Renal cortical epithelial cell (primary cell): ENCODE measurements at places on chromosomes 6 and 20. TPM values are rescaled to one million over a fixed set of nuclear protein-coding genes. Genes with fewer than 3 reads are reported as not detected.

- DNase-seq = peak; percentile 63
Measured at GRCh38 chr6:142222022-142222421, 75.0 kb downstream of the VTA1 start.

The BANF2 gene
- total RNA-seq = not detected in 2 replicates

DNA sequence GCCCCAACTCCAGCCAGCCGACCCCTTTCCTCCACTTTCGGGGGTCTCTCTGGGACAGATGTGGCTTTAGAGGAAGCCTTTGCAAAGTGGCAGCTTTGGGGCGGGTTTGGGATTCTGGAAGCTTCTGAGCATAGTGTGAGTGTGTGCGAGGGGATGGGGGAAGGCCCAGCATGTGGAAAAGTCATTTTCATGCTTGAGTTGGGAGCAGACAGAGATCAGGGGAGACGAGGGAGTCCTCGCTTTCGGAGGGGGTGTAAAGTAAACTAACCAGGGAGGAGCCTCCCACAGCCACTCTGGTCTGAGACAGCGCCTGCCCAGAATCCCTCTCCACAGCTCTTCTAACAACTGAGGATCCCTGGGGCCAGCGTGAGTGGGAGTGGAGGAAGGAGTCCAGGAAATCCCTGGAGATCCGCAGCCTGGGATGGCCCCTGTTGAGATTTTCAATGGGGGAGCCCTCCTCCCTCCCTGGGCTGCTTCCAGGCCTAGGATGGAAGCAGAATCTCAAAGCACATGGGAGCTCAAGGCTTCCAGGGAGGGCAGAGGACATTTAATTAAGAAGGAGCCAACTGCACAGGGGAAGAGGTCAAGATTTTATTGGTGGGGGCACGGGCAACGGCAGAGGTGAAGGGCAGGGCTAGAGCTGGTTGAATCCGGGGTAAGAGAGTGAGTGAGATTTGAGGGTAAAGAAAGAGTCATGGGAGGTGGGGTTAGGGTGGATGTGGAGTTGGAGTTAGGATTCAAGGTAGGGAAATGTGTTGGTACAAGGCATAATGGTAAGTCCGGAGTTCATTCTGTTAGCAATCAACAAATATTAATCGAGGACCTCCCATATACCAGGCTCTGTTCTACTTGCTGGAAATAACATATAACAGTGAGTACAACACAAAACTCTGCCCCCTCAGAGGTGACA, 102.3 kb upstream of the FOXP4 start:
- no peak for DNase-seq

The OR2B6 gene
- total RNA-seq = not detected in 2 replicates

DNA sequence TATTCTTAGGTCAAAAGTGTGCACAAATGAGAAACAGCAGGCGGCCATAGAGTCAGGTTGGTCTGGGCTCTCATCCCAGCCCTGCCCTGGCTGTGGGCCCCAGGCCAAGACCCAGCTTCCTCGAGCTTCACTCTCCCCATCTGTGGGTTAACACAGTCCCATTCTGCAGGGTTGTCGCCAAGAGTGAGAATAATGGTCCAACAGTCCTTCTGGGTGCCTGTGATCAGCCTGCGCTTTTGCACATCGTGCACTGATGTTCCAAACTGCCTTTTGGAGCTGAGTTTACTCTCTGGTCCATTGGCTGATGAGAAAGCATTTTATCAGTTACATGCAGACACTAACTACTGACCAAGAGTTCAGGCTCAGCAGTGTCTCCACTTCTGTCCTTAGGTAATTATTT, 82.6 kb downstream of the INSM1 start:
- no peak for DNase-seq

DNA sequence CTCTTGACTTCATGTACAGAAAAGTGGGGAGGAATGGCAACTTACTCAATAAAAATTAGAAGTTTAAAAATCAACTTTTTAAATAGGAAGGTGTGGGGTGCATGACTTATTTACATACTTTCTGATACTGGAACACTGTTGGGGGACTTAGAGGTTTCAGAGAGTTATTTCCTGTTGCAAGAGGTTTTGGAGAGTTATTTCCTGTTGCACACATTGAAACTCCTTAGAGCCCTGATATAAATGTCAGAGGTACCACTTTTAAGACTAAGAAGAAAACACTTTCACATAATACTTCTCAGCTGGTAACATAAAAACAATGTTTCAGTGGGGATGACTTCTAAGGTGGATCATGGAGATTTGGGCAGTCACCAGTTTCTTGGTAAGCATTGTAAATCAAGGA, 579.9 kb downstream of the MMUT start:
- no peak for DNase-seq

DNA sequence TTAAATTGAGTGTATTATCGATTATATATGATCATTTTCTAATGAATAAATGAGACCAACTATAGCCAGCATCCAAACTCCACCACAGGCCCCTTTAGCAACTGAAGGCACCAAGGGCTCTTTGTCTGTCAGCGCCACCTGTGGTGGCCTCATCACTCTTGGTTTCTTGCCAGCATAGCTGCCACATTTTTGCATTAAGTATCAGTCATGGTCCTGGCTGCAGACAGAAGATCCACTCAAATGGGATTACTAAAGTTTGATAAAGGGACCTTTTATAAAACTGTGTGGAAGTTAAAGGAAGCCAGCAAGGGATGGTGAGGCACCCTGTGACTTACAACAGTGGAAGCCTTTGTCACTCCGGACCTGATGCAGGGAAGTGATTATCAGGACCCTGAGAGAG, 162.9 kb downstream of the C6orf118 start:
- no peak for DNase-seq

DNA sequence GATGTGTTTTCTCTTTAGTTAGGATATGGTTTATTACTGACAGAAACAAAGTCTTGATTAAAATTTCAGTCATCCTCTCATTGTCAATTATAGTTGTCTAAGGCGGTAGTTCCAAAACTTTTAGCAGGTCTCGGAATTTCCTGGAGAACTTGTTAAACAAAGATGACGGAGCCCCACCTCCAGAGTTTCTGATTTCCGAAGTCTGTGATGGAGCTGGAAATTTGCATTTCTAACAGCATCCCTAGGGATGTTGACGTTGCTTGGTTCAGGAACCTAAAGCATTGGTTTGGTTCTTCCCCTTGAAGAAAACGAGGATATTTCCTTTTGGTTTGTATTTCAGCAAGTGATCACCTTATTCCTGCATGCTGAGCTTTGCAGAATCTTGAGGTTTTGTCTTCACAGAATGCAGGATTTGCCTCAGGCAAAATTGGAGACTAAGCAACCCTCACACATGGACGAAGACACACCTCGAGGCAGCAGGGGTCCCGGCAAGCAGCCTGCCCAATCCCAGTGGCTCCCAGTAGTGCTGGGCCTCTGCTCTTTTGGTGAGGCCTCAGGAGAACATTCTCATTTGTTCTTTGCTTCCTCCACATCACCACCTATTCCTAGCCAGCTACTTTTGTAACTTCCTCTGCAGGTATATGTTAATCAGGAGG, 187.1 kb upstream of the PHACTR1 start:
- DNase-seq = no peak

- DNase-seq = no peak
Measured at GRCh38 chr6:133254552-133255228, 13.5 kb downstream of the EYA4 start.

DNA sequence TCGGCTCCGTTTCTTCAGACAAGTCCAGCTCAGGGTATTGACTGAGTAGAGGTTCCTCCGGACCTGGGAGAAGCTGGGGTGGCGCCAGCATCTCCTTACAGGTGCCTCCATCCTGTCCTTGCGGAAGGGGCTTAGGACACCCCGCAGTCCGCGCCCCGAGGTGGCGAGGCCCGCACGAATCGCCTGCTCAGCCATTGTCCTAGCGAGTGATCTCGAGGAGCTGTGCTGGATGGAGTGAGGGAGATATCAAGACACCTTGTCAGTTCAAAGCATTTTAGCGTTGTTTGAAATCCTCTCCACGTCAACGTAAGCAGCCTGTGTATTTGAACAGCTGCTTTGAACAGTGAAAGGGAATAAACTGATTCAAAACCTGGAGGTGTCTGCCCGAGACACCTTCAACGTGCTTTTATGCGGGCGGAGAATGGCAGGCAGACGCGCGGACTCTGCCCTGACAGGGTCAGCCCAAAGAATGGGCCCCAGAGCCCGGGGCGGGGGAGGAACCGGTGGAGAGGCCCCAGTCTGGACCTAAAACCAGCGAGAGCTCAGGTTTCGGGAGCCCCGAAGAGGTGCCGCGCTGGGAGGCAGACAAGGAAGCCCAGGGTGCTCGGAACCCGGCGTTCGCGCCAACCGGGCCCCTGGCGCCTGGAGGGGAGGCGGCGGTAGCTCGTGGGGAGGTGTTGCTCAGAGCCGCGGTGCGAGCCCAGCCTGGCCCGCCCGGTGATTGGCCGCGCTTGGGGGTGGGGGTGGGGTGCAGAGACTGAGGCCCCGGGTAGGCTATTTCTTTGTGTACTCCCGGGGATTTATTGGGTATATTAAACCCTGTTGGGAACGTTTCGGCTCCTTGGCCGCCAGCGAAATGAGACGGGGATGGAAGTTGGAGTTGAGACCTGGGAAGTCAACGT, 3.1 kb upstream of the POU3F2 start:
- DNase-seq = no peak

DNA sequence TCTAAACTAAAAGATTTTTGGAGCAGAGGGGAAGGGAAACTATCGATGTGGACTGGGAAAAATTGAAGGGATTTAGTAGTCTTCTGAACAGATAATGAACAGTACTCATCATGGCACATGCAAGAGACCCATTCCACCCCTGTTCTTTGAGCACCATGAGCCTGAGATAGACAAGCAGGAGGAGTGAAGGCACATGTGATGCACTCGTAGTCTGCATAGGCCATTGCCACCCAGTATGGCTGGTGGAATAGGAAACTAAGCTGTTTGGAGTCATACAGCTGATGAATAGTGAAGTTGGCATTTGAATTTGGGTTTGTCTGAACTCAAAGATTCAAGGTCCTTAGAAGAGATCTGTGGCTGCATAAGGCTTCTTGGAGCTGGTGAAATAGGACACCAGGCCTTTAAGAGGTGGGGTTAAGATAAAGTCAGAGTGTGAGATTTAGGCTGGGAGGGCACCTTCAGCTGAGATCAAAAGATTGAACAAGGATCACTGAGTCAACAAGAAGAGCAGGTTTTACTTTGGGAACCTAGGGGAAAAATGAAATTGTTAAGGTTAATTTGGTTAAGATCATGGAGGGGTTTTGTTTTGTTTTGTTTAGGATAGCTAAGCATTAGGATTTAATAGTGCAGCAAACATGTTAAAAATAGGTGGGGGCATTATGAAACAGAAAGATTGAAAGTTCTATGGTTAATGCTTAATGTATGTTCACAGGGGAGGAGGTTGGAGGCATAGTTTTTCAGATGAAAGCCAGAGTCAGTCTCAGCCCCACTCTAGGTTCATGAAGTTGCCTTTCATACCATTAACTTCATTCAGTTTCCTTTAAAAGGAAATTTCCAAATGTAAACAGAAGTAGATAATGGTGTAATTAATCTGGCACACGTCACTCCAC, 148.8 kb downstream of the ARID1B start:
- DNase-seq = peak; percentile 10

DNA sequence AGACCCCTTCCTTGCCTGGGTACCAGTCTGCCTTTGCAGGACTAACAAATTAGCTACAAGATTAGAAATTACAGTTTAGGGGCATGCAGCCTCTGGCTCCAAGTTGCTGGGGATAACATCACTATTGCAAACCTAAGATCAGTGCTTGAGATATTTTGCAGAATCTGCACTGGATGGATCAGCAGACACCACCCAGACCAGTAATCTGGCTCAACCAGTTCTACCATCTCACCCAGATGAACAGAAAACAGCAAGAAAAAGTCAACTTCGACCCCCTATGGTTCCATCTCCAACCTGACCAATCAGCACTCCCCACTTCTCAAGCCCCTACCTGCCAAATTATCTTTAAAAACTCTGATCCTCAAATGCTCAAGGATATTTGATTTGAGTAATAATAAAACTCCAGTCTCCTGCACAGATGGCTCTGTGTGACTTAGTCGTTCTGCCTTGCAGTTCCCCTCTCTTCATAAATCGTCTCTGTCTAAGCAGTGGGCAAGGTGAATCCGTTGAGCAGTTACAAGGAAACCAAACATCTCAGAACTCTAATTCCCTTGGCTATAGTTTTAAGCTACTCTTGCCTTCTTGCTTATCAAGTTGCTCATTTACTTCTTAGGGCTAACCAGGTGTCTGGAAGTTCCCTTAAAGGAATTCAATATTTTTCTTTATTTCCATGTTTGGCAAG, 16.1 kb upstream of the LMBRD1 start:
- DNase-seq = no peak

The ASIP gene
- not detected in 2 replicates for total RNA-seq

GRCh38 chr6:91483415-91484105, 896.7 kb upstream of the MAP3K7 start:
- no peak for DNase-seq

DNA sequence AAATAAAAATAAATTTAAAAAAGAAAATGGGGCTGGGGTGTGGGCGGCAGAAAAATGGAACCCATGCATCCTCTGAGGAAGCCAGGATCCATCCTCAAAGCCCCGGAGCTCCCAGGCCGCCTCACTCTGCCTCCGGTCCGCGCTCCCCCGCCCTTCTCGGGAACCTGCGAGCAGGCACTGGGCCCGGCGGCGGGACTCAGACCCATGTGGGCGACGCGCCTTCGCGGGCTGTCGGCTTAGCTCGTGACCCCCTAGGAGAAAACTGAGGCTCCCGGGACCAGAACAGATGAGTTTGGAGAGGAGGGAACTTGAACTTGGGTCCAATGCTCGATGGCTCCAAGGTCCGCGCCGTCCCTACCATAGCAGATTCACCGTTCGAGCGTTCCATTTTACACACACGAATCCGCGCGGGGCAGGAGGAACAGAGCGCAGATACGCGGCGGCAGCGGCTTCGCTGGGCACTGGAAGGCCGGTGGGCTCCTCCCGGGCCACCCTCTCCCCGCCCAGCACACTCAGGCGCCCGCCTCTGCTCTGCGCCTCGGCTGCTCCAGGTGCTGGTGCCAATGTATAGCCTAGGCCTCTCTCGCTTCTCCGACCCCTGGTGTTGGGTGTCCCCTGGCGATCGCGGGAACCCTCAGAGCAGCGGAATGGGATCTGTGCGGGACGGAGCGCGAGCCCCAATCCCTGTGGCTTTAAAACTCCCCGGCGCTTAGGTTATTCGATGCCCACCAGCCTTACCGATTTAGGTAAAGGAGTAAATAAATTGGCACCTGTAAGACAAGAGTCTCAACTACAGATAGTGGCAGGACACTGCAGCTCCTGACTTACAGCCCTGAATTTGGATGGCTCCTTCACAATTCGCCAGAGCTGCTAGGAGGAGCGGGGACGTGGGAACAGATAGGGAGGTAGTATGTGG, 39.2 kb downstream of the DPPA5 start:
- no peak for DNase-seq

DNA sequence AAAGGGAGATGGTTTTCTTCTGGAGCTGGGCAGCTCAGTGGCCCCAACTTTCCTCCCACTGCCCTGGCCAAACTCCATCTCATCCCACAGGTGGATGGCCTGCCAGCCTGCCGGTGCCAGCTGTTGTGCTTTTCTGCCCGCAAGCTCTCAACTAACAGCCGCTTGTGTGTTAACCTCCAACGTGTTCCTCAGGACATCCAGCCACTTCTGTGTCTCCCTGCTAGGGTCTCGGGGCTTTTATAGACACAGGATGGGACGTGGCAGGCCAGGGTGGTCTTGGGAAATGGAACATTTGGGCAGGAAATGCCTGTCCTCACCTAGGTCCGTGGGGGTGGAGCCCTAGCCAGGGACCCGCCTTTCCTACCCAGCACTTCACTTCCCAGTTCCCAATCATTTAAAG, 171.1 kb upstream of the RGS17 start:
- DNase-seq = no peak
